ENCODE measurements at places on chromosomes 3 and 15.

GRCh38 chr3:60594025-60594424 is 657.2 kb downstream of the FHIT start:
- no peak for DNase-seq

GRCh38 chr3:3305084-3305483 is 125.6 kb upstream of the CRBN start:
- no peak for DNase-seq

DNA sequence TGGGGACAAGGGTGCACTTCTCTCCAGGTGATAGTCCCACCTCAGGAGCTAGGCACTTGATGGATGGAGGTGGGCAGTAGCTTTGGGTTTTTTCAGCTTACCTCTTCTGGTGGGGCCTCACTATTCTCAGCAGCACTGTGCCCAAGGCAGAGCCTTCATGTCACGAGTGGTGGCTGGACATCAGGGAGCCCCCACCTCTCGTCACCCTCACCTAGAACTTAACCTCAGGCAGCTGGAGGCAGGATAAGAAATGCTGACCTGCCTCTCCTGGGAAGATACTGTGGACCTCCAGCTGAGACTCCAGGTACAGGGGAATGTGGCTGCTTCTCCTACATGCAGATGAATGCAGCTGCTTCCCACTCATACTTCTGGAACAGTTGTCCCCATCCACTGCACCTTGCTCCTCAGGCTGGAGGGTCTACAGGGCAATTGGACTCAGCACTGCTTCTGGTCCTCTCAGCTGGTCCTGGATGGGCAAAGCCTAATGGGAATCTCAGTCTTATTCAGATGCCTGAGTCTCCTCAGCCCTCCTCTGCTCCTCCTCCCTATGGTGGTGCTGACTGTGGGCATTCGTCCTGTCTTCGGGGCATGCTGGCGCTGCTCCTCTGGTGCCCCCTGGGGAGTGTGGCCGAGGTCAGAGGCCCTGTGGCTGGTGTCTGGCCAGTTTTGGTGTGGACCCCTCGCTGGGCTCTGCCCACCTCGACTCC is 129.9 kb downstream of the KLF13 start:
- no peak for DNase-seq

- DNase-seq, result no peak
Observed at GRCh38 chr3:153349108-153349499, 187.1 kb downstream of the RAP2B start.

DNA sequence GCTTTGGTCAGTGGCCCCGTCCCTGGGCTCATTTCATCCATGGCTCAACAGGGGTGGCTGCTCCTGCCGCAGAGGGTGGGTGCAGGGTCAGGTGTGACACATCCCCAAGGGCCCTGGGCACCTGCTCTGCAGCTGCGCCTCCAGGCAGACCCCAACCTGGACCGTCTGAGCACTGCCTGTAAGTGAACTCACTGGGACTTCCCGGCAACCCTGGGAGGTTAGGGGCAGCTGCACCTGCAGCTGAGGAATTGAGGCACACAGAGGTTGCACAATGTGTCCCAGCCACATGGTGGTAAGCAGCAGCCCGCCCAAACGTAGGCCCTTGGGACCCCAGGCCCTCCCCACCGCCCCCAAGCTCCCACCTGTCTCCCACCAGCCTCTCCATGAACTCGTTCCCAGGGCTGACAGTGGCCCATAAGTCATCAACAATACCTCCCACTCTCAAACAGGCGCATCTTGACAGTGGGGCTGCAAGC is 55.1 kb downstream of the PLXNA1 start:
- no peak for DNase-seq

GRCh38 chr15:44489464-44489863 is 47.5 kb upstream of the EIF3J start:
- DNase-seq, result no peak

DNA sequence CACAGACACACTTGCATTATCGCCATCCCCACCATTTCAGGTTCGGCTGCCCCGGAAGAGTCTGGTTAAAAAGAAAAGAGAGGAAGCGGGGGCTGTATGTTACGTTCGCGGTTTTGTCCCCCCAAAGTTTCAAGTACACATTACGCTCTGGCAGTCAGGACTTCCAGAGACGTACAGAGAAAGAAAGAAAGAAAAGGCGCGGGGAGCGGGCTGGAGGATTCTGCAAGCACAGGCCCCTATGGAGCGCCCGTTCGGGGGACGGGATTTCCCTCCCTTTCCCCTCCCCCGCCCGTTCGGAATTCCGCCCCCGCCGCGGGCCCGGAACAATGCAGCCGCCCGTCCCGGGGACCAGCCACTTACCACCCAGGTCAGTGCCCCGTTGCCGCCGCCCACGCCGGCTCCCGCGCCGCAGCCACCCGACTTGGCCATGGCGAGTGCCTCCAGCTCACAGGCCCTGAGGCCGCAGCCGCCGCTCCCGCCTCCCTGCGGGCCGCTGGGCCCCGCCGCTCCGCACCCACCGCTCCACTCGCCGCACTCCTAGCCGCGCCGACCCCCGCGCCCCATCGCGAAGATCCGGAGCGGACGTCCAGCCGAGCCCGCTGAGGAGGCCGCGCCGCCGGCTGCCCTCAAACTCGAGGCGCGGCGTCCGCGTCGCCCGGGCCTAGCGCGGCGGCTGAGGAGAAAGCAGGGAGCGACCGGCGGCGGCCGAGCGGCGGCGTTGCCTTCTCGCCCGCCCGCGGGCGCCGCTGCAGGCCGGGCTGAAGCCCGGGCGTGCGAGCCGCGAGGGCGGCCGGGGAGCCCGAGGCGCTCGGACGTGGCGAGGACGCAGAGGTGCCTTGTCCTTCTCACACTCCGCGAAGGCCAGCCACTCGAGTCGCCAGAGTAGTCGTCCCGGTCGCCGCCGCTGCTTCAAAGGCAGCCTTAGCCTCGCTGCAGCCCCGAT is 567 bp downstream of the TOP2B start:
- peak; percentile 50 for DNase-seq

DNA sequence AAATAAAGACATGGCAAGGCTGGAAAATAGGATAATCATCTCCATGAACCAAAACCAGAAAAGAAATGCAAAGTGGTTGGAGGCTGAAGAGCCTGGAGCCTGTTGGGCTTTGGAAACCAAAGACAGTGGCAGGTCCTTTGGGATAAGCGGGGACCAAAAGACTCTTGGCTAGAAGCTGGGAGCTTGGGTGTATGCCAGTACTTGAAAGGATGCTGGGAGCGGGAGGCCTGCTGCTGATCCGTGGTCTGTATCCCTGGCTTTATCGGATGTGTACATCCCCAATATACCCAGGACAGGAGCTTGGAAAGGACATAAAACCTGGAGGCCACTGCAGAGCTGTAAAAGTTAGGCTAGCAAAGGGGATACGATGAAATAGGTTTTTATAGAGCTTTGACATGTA is 1.3 kb upstream of the CHRNB4 start:
- no peak for DNase-seq

GRCh38 chr3:186540221-186540834 is 3.9 kb downstream of the CRYGS start:
- DNase-seq, result peak; percentile 75

DNA sequence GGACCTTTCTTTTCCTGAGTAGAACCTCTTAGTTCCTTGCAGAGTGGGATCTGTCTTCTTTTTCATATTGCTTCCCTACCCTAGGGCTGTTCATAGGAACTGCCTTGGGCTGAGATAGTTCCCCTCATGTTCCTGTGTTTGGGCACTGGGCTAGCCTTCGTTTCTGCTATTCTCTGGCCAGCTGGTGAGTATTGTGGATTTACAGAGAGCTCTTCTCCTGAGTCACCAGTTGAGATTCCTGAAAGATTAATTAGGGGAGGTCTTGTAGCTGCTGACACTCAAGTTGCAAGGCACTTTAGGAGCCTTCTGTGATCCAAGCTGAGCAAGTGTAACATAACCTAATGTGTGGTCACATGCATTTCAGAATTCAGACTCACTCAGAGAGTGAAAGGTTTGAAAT is 30.7 kb downstream of the CHD2 start:
- DNase-seq, result no peak

- DNase-seq, result no peak
Observed at GRCh38 chr15:26804063-26804804, 31.4 kb upstream of the GABRB3 start.

DNA sequence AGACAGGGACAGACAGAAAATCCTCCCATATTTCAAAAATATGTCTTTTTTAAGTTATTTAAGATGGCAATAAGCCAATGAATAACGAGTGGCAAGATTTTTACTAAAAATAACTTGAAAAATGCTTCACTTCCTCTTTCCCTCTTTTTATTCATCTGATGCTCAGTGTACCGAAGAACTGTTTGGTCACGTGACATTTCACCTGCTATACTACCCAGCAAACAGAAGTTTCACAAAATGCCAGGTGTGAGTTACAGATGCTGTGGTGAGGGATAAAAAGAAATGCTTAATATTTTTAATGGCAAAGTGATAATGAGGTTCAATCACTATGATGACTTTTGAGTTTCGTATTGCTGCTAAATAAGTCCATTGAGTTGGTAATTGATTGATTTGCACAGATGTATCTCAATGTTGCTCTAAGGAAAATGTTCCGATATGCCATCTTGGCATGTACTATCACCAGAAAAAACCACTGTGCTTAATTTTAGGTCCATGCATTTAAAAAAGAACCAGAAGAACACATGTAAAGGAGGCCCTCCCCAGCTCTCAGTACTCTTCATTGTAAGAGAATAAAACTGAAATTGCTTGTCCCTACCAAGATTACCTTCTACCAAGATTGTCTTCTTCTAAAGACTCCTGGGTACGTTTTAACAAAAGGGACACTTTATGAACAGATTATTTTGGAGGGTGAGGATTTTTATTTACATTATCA is 26.0 kb upstream of the SEC62 start:
- peak; percentile 72 for DNase-seq

DNA sequence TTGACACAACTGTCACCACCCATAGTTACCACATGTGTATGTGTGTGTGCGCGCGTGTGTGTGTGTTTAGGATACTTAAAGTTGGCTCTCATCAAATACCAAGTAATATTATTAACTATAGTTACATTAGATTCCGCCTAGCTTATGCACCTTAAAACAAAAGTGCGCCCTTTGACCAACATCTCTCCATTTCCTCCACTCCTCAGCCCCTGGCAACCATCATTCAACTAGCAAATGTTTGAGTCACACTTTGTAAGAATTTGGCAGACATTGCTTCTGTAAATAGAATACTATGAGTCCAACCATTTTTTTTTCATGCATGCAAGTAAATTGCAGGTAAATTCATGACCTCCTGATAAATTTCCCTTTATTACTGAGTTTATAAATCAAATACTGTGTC is 169.3 kb downstream of the GBE1 start:
- no peak for DNase-seq

DNA sequence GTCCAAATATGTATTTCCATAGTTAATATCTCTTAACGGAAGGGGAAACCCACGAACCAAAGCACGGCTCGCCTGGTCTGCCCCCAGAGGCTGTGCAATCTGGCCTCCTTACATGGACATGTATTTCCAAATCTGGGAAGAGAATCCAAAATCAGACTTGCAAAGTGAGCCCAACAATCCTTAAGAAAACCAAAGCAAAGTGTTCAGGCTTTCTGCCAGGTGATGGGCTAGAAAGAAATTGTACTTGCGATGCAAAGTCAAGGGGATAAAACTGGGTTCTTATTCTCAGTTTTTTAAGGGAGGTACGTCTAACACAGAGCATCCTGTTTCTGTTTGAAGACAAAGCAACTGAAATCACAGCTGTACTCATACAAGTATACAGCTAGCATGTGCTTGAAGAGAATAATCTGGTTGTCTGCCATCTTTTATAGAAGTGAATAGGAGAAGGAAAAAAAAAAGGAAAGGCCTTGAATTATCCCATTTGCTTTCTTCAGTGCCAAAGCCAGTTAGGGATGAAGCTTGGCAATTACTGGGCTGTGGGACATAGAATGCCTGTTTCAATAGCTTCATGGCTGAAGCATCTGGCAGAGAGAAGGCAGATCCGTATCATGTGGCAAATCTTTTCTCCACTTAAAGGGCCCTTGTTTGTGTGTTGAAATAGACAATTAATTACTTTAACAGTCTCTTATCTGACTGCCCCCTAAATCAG is 48.4 kb downstream of the LRIG1 start:
- DNase-seq, result no peak

GRCh38 chr3:70580021-70580420 is 267.6 kb upstream of the MDFIC2 start:
- DNase-seq, result no peak

DNA sequence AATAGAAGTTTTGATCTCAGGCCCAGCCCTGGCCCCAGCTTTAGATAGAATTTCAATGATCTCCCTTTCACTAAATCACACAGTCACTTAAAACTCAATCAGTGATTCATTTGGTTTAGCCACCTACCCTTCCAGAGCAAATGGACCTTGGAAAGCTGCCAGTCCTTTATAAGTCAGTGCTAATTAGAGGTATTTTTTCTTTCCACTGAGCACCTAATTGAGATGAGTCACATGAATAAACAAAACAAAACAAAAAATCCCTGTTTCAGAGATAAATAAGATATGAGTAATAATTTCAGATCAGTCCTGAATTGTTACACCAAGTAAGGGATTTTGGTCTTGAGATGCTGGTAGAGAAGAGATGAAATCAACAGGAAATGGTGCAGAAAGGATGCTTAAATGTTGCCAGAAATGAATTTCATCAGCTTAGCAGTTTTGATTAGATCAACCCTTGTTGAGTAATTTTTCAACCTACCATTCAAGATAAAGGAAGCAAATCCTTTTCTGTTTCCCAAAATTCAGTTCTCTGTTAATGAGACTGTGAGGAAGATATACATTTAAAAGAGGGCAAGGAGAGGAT is 352.0 kb upstream of the COL8A1 start:
- no peak for DNase-seq

DNA sequence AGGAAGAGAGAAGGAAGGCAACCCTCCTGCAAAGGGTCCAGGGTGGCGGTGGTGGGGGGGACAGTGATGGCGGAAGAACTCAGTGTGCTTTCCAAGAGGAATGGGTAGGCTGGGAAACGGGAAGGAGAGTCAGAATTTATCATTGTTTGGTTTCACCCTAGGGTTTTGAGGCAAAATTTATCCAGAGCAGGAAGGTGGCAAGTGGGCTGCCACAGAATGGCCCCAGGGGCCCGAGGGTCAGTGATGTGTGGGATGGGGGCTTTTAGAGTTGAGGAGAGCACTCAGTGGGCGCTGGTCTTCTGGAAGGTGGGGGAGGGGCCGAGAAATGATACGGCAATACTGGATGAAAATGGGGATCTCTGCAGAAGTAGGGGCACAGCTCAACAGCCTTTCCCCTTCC is 581 bp downstream of the FAM131A start:
- no peak for DNase-seq

DNA sequence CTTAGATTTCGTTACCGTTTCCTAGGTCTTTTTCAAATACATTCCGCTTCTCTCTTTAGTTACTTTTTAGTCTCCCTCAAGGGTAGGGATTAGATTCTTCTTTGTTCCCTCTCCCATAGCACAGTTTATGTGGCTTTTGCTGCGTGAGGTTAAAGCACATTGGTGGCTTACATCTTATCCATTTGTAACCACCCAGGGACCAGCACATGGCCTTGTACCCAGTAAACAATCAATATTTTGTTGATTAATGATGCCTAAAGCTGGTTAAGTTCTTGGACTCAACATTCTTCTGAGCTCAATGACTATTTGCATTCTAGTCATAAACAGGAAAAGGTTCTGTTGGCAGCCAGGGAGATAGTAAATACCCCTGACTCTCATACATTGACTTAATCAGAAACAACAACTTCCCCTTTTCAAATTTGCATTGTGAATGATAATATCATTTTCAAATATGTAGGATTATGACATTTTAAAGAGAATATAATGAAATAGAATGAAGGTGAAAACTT is 60.2 kb downstream of the CACNA1D start:
- DNase-seq, result no peak
